ENCODE measurements at places on chromosomes 3 and 15.

DNA sequence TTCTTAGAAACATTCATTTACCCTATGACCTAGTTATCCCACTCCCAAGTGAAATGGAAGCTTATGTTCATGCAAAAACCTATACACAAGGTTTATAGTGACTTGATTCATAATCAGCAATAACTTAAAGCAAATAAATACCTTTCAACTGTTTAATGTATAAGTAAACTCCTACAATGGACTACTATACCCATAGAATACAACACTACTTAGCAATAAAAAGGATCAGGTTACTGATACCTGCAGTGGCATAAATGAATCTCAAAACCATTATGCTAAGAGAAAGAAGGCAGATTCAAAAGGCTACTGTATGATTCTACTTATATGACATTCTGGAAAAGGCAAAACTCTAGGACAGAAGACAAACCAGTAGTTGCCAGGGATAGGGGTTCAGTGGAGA is 8.3 kb upstream of the POLR2M start:
- no peak for DNase-seq

- no peak for DNase-seq
Measured at GRCh38 chr3:187458921-187459320, 90.7 kb downstream of the RTP4 start.

DNA sequence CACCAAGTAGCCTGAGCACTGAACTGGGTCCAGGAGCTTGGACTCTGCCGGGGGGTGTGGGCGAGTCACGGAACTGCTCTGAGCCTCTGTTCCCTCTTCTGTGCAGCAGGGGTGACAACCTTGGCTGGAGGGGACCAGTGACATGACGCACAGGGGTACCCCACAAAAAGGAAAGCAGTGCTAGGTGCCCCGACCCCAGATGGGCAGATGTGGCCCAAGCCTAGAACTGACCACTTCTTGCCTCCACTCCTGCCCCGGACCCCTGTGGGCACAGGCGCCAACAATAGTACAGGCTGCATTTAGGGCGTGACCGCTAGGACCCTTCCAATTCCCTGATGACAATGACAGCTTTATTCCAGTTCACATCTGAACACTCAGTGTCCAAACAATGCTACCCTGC is 255.9 kb upstream of the LYSMD4 start:
- no peak for DNase-seq

GRCh38 chr15:89208256-89208655 is 13.1 kb downstream of the RLBP1 start:
- DNase-seq, result no peak

- DNase-seq, result no peak
Measured at GRCh38 chr3:58055314-58055713, 47.1 kb downstream of the FLNB start.

- DNase-seq, result peak; percentile 18
Measured at GRCh38 chr3:151439652-151440125, 21.2 kb downstream of the IGSF10 start.

DNA sequence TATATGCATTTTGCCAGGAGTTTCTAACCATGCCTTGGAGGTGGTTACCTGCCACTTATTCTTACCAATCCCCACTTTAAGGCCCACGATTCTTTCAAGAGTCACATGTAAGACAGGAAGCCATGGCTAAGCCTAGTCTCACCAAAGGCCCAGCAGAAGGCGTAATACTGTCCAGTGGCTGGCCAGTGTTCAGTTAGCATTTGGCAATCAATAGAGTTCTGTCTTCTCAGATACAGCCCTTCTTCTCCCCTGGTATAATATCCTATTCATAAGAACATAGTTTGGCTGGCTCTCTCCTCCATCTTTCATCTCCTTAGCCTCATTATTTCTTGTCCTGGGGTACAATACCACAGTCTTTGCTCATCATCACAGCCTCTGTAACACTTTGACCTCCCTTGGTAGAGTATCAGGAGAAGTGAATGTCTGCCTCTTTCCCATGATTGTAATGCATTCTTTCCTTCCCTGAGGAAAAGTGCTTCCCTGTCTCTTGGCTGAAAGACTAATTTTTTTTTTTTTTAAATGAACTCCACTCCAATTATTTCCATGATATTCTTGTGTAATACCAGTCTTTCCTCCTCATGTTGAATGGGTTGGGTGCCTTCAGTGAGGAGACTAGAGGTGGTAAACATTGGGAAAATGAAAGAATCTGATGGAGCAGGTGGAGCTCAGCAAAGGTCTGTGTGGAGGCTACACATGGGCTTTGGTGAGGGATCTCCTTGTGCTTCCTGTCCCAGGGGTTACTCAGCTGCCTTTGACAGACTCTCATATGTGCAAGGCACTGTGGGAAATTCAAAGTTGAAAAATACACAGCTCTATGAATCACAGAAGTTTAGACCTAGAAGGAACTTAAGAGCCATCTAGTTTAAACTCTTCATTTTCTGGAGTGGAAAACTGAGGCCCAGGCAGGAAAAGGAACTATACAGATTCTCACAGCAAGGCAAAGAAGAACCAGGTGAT is 218.2 kb downstream of the P3H2 start:
- DNase-seq, result no peak

DNA sequence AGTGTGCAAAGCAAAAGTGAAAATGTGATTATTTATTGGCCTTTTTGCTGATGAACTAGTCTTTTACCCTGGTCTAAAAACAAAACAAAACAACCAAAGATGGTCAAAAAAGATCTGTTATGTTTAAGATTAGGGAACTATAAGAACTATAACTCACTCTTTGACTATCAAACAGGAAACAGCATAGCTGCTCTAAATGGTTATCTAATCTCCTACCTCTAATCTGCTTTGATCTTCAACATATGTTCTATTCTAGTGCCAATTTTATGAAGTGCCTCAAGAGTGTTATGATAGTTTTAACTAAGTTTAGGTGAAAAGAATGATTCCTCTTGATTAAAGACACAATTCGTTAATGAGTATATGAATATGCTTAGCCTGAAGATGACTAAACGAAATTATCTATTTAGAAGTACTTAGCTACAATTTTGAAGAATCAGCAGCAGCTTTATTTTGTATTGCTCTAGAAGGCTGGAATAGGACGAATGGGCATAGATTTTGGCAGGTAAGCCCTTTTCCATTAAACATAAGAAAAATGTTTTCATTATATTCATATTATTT is 46.0 kb downstream of the SETD2 start:
- peak; percentile 5 for DNase-seq

GRCh38 chr15:34357653-34358052 is 9.3 kb downstream of the LPCAT4 start:
- DNase-seq, result no peak

DNA sequence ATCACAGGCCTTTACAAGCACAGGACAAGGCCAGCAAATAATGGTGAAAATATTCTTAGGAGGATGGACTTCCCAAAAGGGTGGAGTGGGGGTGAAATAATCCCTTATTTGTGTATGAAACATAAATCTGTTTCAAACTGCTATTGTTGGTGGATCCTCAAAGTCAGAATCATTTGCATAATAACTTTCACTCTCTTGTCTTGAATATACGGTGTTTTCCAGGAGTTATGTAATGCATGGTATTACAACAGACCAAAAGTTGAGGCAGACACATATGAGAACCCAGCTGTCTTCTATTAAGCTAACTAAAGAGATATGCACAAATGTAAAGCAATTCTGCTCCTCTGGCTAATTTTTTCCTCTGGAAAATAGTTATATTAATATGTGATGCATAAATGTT is 57.7 kb downstream of the PRTG start:
- no peak for DNase-seq

- no peak for DNase-seq
Measured at GRCh38 chr15:65466901-65467300, 44.2 kb upstream of the IGDCC4 start.

GRCh38 chr3:151171145-151171757 is 31.8 kb downstream of the GPR171 start:
- DNase-seq, result peak; percentile 4

DNA sequence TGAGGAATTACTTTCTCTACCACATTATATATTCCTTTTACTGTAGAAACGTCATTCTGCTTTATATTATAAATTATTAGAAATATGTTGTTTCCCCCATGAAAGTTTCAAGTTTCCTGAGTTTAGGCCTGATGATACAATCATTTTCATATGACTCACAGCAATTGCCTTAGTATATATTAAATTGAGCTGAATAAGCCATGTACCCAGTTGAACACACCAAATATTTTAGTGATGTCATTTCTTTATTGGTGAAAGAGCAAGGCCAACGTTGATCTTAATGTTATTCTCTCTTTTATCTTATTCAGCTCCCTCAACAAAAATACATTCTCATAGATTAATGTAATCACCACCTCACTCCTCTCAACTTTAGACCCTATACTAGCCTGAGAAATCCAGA is 30.8 kb downstream of the B3GNT5 start:
- no peak for DNase-seq

DNA sequence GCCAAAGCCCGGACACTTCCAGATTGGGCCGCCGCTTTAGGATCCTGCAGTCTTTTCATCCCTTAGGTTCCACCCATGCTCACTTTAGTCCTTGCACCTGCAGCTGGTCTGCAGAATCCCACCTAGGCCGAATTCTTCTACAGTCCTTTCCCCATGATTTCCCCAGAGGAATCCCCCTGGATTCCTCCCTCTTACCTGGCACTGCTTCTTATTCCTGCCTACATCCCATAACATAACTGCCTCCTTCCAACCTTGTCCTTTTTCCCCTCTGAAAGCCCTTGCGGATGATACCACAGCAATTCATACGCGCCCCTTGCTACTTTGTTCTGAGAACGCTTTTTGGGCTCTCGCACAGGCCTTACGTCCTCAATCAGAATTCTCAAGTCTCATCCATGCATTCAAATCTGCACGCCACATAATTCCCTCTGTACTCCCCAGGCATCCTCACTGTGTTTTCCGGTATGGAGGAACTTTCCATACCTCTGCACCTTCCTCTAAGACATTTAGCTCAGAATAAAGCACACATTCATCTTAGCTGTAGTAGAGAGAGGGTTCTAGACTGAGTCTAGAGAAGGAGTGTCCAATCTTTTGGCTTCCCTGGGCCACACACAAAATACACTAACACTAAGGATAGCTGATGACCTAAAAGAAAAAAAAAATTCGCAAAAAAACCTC is 619 bp downstream of the EIF2AK4 start:
- peak; percentile 47 for DNase-seq

- no peak for DNase-seq
Measured at GRCh38 chr3:74403307-74403706, 211.2 kb downstream of the CNTN3 start.

DNA sequence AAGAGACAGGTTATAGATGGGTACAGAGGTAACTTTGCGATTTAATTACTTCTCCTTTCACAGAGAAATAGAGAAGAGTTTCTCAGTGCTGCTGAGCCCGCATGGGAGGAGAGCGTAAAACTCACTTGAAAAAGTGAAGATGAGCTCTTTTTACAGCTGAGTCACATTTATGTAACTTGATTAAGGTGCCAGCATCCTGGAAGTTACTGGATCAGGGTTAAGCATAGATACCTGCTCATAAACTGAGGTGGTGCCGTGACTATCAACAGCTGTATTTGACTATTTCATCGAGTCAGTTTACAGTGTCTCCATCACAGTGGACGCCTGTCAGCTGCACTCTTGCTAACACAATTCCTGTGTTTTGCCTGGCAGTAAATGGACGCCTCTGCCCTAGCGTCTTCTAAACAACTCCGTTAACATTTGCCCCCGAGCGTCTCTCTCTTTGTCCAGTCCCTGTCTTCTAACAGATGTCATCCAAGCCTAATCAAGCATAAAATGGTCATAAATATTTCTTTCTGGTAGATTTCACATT is 414.6 kb downstream of the FOXP1 start:
- no peak for DNase-seq

GRCh38 chr3:150410311-150411105 is 2.4 kb downstream of the TSC22D2 start:
- peak; percentile 5 for DNase-seq

DNA sequence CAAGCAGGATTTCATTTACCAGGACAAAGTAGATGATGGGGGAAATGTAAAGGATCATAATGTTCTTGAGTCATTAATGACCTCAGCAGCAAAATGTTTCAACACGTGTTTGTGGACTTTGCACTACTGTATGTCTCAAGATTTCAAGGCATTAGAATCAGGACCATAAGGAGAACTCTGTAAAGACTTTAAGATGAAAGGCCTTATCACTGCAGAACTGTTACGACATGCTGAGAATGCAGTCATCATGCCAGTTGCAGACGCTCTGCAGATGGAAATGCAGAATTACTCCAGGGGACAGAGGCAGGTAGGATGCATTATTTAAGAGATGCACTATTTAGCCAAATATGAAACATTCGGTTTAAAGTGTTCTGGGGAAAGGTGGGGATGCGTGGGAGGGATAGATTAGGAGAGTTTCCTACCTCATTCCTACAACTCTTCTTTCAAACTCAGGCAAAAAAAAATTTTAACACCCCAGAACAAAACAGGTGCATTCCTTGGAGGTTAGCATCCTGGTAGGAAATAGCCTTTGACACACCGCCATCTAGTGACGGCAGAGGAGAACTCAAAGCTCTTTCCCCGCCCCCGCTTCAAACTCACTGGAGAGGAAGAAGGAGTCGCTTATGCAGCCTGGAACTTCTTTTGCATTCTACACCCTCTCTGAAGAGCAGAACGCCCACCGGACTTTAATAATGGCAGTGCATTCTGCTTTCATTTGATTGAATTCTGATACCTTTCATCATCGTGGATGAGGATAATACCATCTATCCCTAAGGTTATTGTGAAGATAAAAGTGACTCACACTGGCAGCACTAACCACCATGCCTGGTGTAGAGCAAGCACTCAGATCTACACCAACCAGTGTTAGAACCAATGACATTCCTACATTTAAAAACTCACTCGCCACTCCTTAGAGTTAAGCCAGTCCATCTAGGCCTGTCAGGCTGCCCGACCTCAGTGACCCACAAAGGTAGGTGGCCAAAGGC is 43.1 kb upstream of the TOPAZ1 start:
- DNase-seq, result peak; percentile 45

DNA sequence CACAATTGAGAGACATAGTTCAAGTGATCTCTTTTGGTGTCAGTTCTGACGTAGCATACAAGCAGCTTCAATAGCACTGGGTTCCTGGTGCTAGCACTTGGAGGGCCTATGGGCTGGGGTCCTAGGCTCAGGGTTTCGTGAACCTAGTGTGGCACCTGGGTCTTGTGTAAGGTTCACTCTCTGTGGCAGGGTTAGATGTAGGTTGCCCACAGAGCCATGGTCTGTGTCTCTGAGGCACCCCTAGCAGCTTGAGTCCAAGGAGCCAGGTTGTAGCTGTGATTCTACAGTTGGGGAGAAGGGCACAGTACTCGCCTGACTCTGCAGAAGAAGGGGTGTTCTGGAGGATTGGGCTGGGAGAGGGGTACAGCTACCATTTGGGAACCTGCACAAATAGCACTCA is 282.6 kb upstream of the LRRC3B start:
- DNase-seq, result no peak

DNA sequence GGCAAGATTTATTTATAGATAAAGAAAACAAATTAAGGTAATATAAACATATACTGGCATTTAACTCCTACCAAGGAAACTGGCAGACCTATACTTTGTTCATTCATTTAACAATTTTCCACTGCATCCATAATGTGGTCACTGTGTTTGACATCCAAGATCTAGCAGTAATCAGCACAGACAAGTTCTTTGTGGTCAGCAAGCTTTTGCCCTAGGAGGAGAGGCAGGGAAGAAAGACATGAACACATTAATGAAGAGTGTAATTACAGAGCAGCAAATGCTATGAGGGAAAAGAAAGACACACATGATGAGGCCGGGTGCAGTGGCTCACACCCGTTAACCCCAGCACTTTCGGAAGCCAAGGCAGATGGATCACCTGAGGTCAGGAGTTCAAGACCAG is 34.4 kb downstream of the SUCLG2 start:
- DNase-seq, result no peak
